Nephron progenitor cell (in vitro differentiated cells): ENCODE measurements at places on chromosomes 12 and 14.

DNA sequence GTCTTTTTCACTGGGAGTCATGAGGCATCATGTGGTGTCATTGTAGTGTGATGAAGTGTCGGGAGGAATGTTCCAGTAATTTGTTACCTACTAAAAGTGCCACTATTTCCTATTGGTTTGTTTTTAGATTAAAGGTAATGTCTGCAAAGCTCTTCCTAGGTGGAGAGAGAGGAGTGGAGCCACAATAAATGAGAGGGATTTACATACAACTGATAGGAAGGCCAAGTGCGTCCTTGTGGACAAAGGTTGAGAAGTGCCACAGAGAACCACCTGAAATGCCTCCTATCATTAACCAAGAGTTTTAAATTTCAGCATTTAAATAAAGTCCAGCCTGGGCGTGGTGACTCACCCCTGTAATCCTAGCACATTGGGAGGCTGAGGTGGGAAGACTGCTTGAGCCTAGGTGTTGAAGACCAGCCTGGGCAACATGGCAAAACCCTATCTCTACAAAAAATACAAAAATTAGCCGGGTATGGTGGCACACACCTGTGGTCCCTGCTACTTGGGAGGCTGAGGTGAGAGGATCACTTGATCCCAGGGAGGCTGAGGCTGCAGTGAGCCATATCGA, 2.5 kb upstream of the SNX6 start:
- no peak for DNase-seq

GRCh38 chr12:8561011-8561410, 20.3 kb upstream of the CLEC4E start:
- no peak for DNase-seq

DNA sequence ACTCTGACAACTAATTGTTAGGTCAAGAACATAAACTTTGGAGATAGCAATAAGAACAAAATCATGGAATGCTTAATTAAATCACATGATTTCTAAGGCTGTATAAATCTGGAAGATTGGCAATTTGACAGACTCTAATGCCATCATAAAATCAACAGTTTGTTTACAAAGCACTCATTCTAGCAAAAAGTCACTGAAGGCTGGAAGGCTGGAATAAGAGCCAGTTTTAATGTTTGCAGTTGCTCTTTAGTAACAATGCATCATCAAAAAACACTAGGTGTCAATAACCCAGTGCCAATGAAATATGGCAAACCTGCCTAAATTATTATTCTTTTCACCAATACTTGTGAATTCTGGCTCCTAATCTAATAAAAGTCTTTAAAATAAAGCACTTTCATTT, 65.0 kb downstream of the NUMB start:
- no peak for DNase-seq

DNA sequence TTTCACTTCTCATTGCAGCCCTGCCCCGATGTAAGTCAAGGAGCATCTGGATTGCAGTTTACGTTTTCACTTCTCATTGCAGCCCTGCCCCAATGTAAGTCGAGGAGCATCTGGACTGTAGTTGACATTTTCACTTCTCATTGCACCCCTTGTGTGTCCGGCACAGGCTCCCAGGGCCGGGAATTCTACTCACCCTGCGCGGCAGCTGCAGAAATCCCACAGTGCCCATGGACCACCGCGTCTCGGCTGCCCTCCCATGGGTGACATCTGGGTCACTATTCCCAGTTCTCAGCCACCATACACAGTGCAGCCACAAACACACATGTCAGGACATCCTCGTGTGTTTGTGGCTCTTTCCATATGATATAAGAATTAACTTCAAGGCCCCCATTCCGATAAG, 378.5 kb downstream of the ADGRD1 start:
- no peak for DNase-seq

- DNase-seq, result peak; percentile 77
Measured at GRCh38 chr14:68762953-68763764, 29.7 kb downstream of the ZFP36L1 start.
